ACHN (cell line): ENCODE measurements at places on chromosomes 1 and 21.

GRCh38 chr21:38229260-38229877 is 27.4 kb upstream of the KCNJ15 start:
- DNase-seq = no peak

- DNase-seq = no peak
Observed at GRCh38 chr1:89269277-89269676, 3.4 kb downstream of the GBP5 start.

- no peak for DNase-seq
Observed at GRCh38 chr21:46092026-46092764, 5.7 kb upstream of the COL6A2 start.

DNA sequence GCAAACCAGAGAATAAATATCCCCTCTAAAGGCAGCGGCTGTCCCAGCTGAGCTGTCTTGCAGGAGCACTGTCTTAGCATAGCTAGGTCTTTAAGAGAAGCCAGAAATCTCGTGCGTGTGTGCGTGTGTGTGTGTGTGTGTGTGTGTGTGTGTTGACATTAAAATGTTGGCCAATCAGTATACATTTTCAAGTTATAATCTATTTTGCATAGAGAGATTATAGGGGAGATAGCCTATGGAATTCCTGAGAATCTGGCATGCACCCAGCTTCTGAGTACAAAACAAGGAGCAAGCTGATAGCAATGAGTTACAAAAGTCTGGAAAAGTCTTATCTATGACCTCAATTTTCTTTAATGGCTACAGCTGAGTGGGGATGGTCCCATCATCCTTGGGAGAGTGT is 17.7 kb downstream of the METTL13 start:
- no peak for DNase-seq

GRCh38 chr1:180211156-180211859 is 18.8 kb upstream of the LHX4 start:
- DNase-seq = no peak

GRCh38 chr21:33025106-33025488 is 638 bp upstream of the OLIG2 start:
- DNase-seq = no peak

- peak; percentile 36 for DNase-seq
Observed at GRCh38 chr1:17565461-17566252, 26.2 kb downstream of the ARHGEF10L start.

GRCh38 chr21:16842696-16843035 is 670.2 kb upstream of the CXADR start:
- no peak for DNase-seq

DNA sequence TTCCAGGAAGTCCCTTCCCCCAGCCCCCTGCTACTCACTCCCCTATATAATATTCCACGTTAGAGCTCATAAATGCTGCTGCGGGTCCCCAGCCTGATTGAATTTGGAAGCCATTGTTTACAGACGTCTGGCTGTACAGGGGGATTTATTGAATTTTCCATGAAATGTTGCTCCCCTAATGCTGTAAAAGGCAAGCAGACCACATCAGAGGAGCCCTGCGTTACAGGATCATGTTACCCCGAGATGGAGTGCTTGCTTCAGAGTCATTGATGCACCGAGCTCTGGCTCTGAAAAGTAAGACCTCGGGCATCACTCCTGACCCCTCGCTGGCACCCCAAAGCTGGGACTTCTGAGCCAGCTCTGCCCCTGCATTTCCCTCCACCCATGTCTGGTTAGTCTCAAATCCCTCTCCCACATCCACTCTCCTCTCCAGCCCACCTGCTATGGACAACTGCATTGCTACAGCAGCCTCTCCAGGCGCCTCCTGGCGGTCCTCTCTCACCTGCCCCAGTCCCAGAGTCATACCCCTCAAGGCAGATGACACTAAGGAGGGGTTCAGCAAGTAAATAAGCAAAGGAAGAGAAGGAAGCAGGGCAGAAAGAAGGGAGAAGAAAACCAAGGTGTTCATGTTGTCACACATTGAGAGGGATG is 127.8 kb downstream of the TMEM53 start:
- DNase-seq = no peak

GRCh38 chr1:59688976-59689375 is 125.8 kb upstream of the HOOK1 start:
- no peak for DNase-seq

DNA sequence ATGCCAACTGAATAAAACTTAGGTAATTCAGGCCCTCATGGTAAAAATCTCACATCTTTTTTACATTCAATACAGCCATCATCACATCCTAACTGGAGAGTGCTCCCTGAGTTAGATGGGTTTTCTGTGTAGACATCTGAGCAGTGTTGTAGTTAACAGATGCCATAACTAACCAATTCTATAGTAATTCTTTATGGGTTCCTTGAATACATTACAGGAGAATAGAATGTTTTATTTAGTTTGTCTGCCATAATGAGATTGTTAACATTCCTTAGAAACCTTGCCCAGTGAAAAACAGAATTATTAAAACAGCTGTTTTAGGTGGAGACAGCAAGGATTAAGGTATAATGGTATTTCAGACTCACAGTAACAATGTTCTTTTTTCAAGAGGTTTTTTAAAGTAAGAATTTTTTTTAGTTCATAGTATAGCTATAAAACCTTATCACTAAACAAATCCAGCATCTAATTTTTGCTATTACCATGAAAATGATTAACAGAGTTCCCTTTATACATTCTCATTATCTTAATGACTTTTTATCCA is 95.3 kb downstream of the ATP5PO start:
- DNase-seq = no peak

DNA sequence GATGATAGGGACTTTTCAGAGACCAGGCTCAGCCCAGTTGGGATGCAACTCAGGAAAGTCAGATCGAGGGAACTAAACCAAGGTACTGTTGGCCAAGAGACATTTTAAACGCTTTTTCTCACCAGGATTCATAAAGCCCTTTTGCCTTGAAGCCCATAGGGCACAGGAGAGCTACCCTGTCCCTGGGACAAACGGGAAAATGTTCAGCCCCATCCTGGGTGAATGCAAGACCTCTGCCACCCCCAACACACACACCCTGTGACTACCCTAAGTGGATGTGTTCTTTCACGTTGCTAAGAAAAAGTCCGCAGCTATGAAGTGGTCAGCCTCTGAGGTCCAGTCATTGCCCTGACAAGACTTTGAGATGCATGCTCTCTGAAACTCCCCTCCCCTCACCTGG is 58.4 kb downstream of the ITPKB start:
- DNase-seq = no peak

DNA sequence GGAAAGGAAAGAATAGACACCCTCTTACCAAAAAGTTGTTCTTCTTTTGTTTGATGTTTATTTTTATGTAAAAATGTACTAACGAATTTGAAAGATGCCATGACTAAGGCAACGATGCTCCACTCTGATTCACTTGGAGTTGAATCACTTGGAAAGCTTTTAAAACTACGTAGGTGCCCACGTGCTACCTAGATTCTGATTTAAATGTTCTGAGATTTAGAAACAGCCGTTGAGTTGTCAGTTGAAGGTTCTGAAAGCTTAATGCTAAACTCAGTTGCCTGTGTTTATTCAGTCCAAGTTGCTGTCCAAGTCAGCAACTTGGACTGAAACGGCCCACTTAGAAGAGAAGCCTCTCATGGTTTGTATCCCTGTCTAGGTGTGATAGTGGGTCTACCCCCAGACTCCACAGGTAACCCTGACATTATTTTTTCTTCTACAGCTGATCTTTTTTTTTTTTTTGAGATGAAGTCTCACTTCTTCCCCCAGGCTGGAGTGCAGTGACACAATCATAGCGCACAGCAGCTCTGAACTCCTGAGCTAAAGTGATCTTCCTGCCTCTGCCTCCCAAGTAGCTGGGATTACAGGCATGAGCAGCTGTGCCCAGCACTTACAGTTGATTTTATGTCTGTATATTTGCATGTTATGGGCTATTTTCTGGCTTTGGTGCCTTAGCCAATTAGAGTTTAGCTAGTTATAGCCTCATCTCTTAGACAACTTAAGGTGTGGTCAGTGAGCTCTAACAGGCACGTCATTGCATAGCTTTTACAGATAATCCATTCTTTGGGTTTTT is 1.4 kb upstream of the VAMP4 start:
- peak; percentile 74 for DNase-seq

GRCh38 chr1:37239225-37239740 is 205.0 kb upstream of the GRIK3 start:
- DNase-seq = no peak

DNA sequence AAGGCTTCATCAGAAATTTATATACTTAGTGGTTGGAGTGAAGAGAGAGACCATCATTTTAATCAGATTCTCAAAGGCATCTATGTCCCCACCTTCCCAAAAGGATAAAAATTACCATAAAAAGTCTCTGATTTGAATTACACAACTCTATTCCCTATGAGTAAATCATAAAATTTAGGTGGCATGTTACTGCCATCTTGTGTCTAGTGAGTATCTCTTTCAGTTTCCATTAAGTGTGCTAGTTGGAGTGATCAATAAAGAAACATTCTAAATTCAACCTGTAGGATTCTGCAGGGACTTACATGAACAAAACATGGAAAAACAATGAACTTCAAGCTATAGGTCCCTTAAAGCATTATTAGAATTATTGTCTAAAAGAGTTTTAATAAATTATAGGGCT is 655.4 kb downstream of the LTN1 start:
- DNase-seq = peak; percentile 64

GRCh38 chr1:95352767-95353166 is 118.8 kb downstream of the RWDD3 start:
- no peak for DNase-seq

- no peak for DNase-seq
Observed at GRCh38 chr1:93713341-93713740, 31.7 kb upstream of the BCAR3 start.

DNA sequence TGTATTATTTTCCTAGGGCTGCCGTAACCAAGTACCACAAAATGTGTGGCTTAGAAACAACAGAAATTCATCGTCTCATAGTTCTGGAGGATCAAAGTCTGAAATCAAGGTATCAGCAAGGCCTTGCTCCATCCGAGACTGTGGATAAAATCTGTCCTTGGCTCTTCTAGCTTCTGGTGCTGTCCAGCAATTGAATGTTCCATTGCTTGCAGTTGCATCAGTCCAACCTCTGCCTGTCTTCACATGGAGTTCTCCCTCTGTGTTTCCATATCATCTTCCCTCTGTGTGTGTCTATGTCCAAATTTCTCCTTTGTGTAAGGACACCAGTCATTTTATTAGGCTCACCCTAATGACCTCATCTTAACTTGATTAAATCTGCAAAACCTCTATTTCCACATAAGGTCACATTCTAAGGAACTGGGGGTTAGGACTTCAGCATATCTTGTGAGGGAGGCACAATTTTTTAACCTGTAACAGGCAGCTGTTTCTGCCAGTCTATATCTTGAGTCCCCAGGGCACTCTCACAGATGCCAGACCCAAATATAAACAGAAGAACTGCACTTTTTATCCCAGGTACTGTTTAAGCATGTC is 84.2 kb downstream of the ERG start:
- no peak for DNase-seq

- DNase-seq = no peak
Observed at GRCh38 chr1:211612786-211613107, 33.8 kb upstream of the SLC30A1 start.

DNA sequence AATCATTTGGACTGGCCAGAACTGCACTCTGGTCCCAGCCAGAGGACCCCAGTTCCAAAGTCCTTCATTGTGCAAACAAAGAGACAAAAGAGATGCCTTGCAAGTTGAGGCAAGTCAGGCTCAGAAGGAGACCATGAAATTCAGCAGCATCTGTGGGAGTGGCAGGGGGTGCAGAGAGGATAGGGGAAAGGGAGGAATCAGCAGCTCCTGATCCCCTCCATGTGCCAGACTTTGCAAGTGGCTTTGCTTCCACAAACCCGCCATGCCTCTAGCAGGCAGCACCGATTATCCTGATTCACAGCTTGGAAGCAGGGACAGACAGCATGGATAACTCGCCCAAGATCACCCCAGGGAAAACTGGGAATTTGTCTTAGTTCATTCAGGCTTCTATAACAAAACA is 2.1 kb upstream of the CAPN9 start:
- no peak for DNase-seq

DNA sequence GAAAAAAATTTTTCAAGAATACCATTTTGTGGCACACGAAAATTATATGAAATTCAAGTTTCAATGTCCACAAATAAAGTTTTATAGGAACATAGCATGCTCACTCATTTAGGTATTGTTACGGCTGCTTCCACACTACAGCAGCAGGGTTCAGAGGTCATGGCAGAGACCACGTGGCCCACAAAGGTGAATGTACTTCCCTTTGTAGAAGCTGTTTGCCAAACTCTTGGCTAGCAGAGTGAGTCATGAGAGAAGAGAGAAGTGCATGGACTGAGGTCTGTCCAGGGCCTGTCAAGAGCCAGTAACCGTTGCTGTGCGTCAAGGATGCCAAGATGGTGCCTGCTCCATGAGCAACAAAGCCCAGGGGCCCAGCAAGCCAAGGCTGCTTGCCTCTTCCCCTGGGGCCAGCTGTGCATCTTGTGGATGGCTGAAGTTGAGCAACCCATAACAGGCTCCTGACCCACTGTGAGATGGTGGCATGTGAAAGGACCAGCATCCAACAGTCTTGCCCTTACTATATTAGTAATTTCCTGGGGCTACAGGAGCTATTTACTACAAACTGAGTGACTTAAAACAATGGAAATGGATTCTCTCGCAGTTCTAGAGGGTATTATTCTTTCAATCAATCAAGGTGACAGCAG is 64.8 kb upstream of the ATP5PO start:
- DNase-seq = no peak

GRCh38 chr1:230222678-230223077 is 155.6 kb downstream of the GALNT2 start:
- DNase-seq = no peak

DNA sequence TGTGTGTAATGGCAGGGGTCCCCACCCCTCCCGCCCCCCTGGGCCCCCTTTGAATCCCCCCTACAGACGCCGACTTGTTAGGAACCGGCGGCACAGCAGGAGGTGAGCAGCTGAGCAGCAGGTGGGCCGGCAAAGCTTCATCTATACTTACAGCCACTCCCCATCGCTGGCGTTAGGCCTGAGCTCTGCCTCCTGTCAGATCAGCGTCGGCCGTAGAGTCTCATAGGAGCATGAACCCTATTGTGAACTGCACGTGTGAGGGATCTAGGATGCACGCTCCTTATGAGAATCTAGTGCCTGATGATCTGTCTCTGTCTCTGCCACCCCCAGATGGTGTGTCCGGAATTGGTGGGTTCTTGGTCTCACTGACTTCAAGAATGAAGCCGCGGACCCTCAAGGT is 14.9 kb upstream of the VPS26C start:
- no peak for DNase-seq

DNA sequence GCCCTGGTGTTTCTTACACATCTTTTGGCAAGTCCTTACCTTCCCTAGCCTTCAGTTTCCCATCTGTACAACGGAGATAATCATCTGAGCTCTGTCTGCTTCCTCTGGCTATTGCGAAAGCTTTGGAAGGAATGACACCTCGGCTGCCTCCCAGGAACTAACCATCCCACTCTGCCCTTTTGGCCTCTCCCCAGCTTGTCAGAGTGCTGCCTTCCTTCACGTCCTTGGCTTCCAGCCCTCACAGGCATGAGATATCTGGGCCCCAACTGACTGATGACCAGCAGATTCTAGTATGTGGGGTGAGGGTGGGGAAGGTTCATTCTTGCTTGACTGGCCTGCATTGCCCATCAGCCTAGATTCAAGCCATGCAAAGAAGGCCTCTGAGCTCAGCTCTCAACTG is 253.1 kb upstream of the FGGY start:
- peak; percentile 12 for DNase-seq

GRCh38 chr1:118169016-118169415 is 16.0 kb downstream of the SPAG17 start:
- DNase-seq = no peak
